CD4-positive, alpha-beta T cell treated with Interleukin-15 for 4 hours (primary cell): ENCODE measurements at places on chromosomes 13 and 19.

DNA sequence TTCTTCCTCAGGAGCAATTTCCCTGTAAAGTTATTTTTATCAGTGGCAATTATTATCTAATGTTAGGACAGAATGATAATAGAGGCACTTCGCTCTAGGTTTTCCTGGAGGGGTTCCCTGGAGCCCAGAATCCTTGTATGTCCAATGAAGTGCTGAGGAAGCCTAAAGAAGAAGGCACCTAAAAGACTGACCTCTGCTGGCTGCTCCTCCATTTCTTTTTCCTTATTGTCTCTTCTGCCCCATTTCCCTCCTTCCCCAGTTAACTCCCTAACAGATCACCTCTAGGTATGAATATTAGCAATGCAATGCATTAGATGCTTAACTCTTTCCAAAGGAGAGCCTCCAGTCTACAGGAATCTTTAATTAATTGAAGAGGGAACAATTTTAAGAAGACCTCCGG is 985.4 kb downstream of the DIAPH3 start:
- DNase-seq, result no peak

DNA sequence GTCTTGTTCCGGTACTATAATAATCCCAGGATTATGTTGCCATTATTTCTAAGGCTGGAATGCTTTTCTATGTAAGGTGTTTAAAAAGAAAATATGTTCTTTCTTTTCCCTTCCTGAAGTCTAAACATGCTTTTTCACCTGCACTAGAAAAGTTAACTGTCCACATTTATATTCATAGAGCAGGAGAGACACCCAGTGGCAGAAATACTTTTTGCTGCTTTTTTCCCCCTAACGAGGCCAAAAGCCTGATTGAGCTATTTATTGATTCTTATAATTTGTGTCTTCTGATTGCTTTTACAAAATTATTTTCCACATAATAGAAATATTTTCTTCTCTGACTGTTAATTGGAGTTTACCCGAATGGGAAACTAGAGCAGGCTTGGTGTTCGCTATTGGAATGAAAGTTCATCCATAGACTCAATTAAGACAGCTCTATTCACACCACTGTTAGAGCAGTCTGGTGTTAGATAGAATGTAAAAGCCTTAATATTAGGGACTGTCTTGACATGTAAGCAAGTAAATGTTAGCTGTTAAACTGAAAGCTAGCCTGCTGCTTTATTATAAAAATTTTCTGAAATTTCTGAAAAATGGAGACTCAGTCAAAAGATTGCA is 15.8 kb downstream of the GPR180 start:
- peak; percentile 65 for DNase-seq

GRCh38 chr13:60590800-60591747 is 194.1 kb downstream of the TDRD3 start:
- no peak for DNase-seq

- no peak for DNase-seq
Observed at GRCh38 chr13:96781141-96781540, 213.1 kb downstream of the OXGR1 start.

DNA sequence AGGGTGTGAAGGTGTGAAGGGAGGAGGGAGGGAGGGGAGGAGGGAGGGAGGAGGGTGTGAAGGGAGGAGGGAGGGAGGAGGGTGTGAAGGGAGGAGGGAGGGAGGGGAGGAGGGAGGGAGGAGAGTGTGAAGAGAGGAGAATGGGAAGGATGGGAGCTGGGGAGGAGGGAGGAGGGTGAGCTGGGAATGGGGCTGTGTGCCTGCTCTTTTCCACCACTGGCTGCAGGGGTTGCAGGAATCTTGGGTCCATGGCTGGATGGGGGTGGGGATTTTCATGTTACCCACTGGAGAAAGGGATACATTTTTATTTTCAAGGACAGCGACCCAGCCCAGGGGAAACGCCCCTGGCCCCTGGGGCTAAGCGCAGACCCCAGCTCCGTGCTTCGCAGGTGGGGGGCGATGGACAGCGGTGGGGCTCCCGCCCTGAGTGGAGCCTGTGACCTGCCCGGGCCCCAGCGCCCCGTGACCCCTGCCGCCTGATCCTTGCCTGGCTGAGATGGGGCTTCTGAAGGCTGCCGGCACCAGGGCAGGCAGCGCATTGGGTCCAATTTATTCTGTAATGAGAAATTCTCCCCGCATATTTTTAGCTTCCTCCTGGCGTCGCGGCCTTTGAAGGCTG is 3.0 kb upstream of the EFNA2 start:
- no peak for DNase-seq

GRCh38 chr19:18000915-18001776 is 6.8 kb upstream of the ARRDC2 start:
- peak; percentile 93 for DNase-seq

GRCh38 chr19:13255719-13256059 is 105.5 kb downstream of the IER2 start:
- no peak for DNase-seq

DNA sequence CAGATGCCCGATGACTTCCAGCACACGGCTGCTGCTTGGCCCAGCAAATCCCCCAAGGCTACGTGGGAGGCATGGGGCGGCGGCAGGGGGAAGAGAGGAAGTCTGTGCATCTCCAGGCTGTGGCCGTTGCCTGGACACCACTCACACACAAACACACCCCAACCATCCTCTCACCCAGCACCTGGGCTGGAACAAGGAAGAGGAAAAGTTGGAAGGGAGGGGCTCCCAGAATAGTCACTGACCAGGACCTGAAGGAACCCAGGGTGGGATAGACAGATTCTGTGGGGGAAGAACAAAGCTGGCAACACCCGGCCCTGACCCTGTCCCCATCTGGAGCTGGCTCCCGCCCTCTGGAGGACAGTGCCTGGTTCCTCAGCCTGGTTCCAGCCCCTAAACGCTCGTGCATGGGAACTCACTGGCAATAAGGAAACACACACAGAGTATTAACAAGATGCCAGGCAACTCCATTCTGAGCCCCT is 11.2 kb downstream of the PPP6R1 start:
- DNase-seq, result no peak

DNA sequence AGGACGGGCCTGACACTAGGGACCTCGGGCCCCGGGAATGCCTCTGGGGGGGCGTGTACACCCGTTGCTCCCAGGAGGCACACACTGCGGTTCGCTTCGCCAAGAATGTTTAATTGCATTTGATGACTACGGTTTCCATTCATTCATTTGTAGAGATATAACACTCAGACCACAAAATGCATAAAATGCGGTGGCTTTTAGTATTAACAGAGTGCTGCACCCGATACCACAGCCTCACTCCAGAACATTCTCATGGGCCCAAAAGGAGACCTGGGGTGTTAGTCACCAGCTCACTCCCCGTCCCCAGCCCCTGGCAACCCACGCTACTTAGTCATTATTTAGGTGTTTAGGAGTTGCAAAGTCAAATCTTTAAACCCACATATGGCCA is 21.8 kb downstream of the HCN2 start:
- peak; percentile 82 for DNase-seq

DNA sequence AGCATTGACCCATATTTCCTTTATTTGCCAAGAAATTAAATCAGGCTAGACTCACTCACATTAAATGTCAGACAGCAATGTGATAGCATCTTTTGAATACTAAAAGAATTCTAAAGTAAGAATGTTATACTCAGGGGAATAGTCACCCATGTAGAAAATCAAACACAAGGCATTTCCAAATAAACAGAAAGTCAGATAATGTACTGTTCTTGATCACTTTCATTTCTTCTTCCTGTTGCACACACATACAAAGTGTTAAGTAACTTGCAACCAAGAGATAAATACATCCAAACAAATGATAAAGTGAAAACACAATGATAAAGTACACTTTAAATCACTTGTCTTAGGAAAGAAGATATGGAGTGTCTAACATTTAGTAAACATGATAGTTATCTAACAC is 1366.6 kb upstream of the MIR17HG start:
- no peak for DNase-seq

GRCh38 chr13:30796631-30797601 is 61.6 kb downstream of the ALOX5AP start:
- DNase-seq, result no peak

- no peak for DNase-seq
Observed at GRCh38 chr19:7628589-7629311, 595 bp downstream of the XAB2 start.

DNA sequence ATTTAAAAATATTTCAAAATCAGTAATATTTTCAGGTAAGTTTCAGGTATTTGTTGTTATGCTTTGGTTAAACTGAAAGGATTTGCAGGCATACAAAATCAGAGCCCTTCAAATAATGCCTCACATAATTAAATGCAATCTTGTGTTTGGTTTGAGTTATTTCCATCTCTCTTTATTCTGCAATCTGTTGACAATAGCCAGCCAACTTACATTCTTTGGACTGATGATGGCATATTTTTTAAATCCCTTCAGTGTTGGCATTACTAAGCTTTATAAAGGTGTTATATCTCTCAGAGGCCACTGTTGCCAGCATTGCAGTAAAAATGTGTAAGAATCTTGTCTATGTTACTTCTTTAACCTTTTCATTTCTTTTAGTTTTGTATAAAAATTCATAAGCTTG is 257.2 kb upstream of the RFC3 start:
- DNase-seq, result no peak

GRCh38 chr13:89324582-89324981 is 1653.4 kb downstream of the SLITRK5 start:
- no peak for DNase-seq

GRCh38 chr19:30254158-30254557 is 118.0 kb upstream of the ZNF536 start:
- DNase-seq, result no peak

- no peak for DNase-seq
Observed at GRCh38 chr13:30078059-30078458, 227.6 kb upstream of the UBL3 start.

DNA sequence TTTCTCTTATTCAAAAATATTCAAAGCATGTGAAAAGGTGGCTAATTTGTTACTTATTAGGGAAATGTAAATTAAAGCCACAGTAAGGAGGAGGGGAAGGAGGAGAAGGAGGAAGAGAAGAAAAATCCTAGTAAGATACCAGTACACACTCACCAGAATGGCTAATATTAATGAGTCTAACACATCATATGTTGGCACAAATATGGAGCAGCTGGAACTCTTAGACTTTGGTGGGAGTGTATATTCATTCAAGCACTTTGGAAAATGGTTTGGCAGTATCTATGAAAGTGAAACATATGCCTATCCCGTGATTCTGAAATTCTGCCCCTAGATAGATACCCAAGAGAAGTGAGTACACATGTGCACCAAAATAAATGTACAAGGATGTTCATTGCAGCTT is 38.1 kb upstream of the RGCC start:
- DNase-seq, result no peak

DNA sequence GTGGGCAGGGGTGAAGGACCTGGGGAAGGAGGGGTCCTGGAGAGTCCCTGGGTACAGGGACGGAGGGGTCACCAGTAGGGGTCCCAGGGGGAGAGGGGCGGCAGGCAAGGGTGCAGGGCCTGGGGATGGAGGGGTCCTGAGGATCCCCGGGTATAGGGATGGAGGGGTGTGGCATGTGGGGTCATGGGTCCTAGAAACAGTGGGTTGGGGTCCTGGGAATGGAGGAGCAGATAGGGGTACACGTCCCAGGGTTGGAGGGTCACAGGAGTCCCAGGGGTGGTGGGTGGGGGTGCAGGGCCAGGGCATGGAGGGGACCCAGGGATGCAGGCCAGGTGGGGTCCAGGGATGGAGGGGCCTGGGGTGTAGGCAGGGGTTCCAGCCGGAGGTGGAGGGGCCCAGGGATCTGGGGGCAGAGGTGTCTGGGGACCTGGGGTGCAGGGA is 1.4 kb downstream of the BTBD2 start:
- DNase-seq, result no peak

- no peak for DNase-seq
Observed at GRCh38 chr13:109859216-109859835, 72.9 kb upstream of the IRS2 start.

DNA sequence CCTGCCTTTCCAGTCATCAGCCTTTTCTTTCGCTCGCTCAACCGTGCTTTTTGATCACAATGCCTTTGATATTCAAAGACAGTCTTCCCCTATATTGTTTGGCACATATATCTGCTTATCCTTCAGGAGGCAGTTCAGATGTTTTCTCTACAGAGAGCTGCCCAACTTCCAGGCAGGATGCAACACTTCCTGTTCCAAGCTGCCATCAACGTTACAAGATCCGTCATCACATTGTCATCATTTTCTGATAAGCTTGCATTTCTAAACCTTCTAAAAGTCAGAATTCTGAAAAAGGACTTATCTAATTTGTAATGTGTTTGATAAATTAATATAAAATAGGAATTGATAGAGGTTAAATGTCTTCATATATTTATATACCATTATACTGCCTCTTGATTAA is 574.2 kb downstream of the TBC1D4 start:
- DNase-seq, result no peak

- no peak for DNase-seq
Observed at GRCh38 chr13:77412860-77413259, 86.0 kb upstream of the MYCBP2 start.

- DNase-seq, result peak; percentile 35
Observed at GRCh38 chr13:25037057-25037813, 58.7 kb upstream of the PABPC3 start.

DNA sequence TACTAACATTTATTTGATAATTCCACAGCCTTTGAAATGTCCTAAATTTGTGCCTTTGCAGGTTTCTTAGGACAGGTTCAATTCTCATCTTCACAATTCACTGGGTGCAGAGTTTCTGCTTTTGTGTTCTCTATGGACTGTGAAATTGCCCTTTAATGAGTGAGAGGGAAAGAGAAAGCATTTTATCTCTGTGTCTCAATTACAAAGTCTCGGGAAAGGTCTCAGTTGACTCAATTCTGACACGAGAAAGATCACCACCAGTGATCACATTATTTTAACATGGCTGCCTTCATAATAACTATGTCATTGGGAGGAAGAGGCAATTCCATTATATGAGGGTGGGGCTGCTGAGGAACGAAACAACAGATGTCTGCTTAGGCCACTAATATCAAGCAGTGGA is 26.2 kb upstream of the LRCH1 start:
- no peak for DNase-seq

DNA sequence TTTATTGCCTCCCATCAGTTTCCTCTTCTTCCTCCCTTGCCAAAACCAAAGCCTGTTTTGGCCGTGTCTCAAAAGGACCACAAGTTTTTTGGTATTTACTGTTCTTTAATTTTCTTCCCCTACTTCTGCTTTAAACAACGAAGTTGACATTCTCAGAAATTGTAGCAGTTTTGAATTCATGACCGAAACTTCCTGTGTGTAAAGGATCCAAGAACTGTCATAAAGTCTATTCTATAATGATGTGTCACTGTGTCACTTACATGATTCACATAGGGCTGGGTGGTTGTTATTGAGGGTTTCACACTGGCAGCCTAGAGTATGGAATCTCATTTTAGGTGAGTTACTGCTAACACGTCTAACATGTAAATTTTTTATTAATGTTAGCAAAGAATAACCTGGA is 741.0 kb upstream of the KLHL1 start:
- DNase-seq, result no peak

DNA sequence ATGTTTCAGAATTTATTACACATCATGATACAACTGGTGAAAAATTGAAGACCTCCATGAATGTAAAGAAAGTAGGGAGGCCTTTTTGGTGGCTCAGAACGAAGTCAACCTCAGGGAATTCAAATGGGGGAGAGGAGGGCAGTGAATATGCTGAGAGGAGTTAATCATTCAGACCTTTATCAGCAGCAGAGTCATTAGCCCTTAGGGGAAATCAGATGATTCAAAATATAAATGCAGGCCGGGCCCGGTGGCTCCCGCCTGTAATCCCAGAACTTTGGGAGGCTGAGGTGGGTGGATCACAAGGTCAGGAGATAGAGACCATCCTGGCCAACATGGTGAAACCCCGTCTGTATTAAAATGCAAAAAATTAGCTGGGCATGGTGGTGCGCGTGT is 80.4 kb upstream of the ZNF420 start:
- no peak for DNase-seq

GRCh38 chr19:14021474-14021873 is 6.5 kb upstream of the RLN3 start:
- DNase-seq, result no peak

GRCh38 chr19:29506619-29506911 is 19.2 kb upstream of the VSTM2B start:
- DNase-seq, result no peak
